Psoas muscle (tissue), 8 donors: ENCODE measurements at places on chromosomes 7 and 10. TPM values are rescaled to one million over a fixed set of nuclear protein-coding genes. Genes with fewer than 3 reads are reported as not detected.

- no peak for DNase-seq
These were observed 2.0 kb downstream of the FZD9 start for GRCh38 chr7:73435471-73436009.

GRCh38 chr7:81128011-81128410, 209.2 kb upstream of the SEMA3C start:
- no peak for DNase-seq

DNA sequence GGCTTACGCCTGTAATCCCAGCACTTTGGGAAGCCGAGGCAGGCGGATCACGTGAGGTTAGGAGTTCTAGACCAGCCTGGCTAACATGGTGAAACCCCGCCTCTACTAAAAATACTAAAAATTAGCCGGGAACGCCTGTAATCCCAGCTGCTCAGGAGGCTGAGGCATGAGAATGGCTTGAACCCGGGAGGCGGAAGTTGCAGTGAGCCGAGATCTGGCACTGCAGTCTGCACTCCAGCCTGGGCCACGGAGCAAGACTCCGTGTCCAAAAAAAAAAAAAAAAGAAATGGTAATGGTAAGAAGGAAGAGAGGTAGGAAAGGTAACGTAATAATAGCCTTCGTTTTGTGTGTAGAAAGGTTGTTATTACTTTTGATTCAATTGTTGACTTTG, 1.2 kb downstream of the HSPA14 start:
- no peak for DNase-seq

GRCh38 chr7:68537051-68537773, 1061.1 kb upstream of the AUTS2 start:
- no peak for DNase-seq

DNA sequence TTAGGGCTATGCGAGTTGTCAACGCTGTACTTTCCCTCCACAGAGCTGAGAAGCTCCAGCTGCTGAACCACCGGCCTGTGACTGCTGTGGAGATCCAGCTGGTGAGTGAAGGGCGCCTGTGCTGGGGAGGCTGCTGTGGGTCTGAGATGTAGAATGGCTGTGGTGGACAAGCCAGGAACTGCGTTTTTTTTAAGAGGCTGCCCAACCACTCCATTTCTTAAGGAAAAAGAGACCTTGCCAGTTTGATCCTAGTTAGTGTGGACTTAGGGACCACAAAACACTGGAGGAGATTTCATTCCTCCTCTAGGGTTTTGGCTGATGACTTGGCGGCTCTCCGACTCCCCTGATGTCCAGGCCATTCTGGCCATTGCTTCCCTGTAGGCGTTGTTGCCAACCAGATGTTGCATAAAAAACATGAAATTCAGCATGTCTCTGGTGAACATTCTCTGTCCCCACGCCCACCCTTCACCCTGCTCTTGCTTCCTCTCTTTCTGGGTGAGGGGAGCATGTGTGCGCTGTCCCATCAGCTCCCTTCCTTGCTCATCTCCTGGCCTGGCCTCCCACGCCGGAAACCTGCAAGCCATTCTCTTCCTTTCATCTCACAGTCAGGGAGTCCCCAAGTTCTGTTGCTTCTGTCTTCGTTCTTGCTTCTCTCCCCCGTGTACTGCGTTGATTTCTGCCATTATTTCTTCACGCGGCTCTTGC, 30.9 kb downstream of the CRCP start:
- peak; percentile 73 for DNase-seq

DNA sequence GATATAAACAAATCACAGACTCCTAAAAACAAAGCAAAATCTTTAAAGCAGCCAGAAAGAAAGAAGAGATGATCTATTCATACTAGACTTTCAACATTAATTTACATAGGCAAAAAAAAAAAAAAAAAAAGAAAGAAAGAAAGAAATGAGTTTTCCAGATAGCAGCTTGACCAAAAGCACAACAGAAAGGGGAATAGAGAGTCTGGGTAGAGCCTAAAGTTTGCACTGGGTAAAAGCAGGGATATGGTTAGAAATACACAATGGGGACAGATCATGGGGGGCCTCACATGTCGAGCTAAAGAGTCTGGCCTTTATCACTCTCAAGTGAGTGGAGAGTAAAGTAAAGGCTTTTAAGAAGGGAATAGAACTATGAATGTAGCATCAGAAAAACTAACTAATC, 169.8 kb downstream of the SGMS1 start:
- DNase-seq, result no peak

GRCh38 chr7:18317941-18318340, 177.6 kb upstream of the HDAC9 start:
- no peak for DNase-seq

DNA sequence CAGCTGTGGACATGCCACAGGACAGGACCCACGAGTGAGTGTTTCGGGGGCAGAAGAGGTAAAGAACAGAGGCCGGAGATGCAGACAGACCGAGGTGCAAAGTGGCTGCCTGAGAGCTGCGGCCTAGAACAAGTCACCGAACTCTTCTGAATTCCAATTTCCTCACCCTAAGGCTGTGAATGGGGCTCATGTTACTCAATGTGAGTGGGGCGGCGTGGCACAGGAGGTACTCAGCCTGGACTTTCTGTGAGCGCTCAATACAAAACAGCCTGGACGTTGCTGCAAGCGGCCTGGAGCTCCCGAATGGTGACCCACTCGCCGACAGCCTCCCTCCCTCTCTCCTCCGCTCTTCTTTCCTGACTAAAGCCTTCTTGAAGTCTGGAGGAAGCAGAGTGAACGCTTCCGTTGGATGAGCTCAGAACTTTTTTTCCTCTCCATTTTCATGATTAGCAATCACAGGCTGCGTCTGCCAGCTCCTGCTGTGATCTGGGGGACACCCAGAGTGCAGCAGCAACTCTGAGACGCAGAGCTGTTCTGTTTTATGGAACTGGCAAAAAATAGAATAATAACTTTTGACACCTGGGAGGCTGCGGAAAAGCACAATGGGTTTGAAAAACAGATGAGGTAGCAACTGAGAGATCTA, 108.5 kb downstream of the PTPRN2 start:
- no peak for DNase-seq

- DNase-seq, result no peak
These were observed 33.7 kb upstream of the ANKRD2 start for GRCh38 chr10:97538839-97539238.

- DNase-seq, result no peak
These were observed 90.0 kb upstream of the IGFBP3 start for GRCh38 chr7:46011059-46011458.

- no peak for DNase-seq
These were observed 365.1 kb downstream of the BBS9 start for GRCh38 chr7:33494474-33494873.

DNA sequence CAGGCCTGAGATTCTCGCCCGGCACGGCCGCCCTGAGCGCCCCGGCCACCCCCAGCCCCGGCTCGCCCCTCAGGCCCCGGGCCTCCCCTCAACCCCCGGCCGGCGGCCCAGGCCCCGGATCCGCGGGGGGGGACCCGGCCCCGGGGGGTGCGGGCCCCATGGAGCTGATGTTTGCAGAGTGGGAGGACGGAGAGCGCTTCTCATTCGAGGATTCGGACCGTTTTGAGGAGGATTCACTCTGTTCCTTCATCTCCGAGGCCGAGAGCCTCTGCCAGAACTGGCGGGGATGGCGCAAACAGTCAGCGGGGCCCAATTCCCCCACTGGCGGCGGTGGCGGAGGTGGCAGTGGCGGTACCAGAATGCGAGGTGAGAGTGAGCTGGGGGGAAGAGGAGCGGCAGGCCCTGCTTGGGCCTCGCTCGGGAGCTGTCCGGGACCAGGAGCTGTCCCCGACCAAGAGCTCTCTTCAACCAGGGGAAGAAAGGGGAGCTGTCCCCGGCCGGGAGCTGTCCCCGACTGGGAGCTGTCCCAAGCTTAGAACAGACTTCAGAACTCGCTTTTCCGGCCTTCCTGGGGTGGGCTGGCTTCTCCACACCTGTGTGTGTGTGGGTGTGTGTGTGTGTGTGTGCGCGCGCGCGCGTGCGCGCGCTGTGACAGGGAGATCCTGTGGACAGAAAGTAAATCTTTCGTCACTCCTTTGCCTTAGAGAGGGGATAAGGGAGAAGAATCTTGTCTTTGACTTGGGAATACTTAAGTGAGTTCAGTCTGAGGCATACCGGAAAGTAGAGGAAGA, 510 bp downstream of the ZSWIM8 start:
- DNase-seq, result peak; percentile 73

DNA sequence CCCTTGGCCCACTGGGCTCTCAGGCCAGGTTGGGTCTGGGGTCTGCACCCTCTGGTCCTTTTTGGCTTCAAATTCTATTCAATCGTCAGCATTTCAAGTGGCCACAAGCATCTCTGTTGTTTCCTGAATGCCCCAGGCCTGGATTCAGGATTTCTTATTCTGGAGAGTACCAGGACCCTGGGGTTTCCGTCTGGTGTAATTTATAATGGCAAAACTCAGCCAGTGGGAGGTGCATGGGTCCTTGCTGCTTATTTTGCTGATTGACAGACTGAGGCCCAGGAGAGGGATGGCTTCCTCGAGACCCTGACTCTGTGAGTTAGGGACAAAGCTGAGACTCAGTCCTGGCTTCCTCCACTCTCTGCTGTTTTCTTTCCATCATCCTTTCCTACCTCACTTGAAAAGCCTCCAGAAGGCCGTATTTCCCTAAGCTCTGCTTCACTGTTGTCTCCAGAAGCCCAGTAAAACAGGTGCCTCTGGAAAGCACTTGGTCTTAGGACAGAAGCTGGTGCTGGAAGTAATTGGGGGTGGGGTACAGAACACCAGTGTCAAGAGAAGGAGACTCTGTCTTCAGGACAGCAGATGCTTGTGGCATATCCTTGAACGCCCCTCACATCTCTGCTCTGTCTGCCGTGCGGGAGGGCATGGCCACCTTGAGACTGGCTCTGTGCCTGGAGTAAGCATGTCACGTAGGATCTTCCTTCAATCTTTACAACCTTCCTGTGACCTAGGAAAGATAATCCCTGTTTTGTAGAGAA, 39.4 kb upstream of the SH2D4B start:
- no peak for DNase-seq

- DNase-seq, result no peak
These were observed 494 bp upstream of the CFAP43 start for GRCh38 chr10:104232613-104233102.

DNA sequence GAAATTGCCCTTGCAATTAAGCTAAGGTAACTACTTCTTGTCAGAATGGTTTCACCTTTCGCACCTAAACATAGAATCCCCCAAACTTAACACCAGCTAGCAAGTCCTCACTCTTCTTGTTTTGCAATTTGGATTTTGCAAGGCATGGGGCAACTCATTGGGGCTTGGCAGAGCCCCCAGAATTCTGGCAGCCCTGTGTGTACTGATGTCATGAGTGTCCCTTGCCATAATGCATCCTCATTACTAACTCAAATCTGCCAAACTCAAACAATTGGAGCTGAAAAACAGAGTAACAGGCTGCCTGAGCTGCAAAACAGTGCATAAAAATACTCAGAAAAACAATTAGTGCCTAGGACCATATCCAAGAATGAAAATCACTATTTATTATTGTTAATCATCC, 7.9 kb upstream of the XPNPEP1 start:
- DNase-seq, result peak; percentile 80

- no peak for DNase-seq
These were observed 15.8 kb upstream of the ADAMTS14 start for GRCh38 chr10:70656489-70656888.

- DNase-seq, result no peak
These were observed 122.7 kb downstream of the RAPGEF5 start for GRCh38 chr7:22234227-22234626.

DNA sequence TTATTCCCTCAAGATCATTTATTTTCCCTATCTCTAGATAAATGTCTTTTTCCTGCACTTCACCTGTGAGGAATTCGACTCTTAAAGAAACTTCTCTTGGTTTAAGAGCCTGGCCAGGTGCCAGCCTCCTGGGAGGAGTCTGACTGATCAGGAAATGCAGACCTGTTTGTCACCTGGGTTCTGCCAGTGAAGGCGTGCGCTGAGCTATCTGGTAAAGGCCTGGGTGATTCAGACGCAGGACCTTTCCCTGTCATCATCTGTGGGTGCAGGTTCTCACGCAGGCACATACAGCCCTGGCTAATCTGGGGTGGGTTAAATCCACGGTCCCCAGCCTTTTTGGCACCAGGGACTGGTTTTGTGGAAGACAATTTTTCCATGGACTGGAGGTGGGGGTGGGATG, 65.3 kb upstream of the AQP1 start:
- DNase-seq, result no peak

GRCh38 chr10:75197066-75197465, 13.5 kb upstream of the VDAC2 start:
- DNase-seq, result no peak

GRCh38 chr10:88179831-88180230, 316.4 kb downstream of the PTEN start:
- no peak for DNase-seq

DNA sequence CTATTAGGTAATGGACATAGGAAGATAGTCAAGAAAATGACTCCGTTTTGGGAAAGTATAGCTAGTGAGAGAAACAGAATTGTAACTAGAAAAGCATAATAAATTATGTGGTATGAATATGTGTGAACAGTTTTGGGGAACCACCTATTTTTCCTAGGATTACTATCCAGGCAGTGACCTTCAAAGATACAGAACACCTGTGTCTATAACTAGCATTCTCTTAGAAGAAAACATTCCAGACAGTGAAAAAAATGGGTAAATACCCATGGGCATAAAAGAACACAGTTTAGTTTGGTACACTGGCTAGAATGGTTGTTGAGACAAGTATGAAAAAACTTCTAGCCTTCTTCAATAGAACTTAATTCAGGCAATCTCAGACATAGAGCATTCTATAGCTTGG, 690.8 kb downstream of the MAGI2 start:
- DNase-seq, result no peak

- DNase-seq, result peak; percentile 60
These were observed 918 bp downstream of the PWWP2B start for GRCh38 chr10:132397671-132398565.

GRCh38 chr7:99290980-99291607, 18.5 kb downstream of the MYH16 start:
- no peak for DNase-seq

The PDE1C gene
- total RNA-seq, result 0.93 TPM

The FFAR4 gene
- 0.07 TPM for total RNA-seq

The PSD gene
- total RNA-seq, result 1.7 TPM

The SHH gene
- total RNA-seq, result not detected

The PKD2L1 gene
- total RNA-seq, result not detected

The CLDN4 gene
- total RNA-seq, result not detected

The ENTPD7 gene
- total RNA-seq, result 1.1 TPM

The FIGNL1 gene
- 3.9 TPM for total RNA-seq

The TSPAN12 gene
- total RNA-seq, result 3.8 TPM

The ZNF365 gene
- total RNA-seq, result 0.06 TPM

The CISD1 gene
- total RNA-seq, result 64.5 TPM

The IKZF1 gene
- 2.0 TPM for total RNA-seq

The TEX36 gene
- not detected for total RNA-seq
